Stimulated activated CD4-positive, alpha-beta T cell treated with anti-CD3 and anti-CD28 coated beads, Interleukin-4, amount 100 ng/mL, for 48 hours (primary cell): ENCODE measurements at places on chromosomes 1 and 21.

DNA sequence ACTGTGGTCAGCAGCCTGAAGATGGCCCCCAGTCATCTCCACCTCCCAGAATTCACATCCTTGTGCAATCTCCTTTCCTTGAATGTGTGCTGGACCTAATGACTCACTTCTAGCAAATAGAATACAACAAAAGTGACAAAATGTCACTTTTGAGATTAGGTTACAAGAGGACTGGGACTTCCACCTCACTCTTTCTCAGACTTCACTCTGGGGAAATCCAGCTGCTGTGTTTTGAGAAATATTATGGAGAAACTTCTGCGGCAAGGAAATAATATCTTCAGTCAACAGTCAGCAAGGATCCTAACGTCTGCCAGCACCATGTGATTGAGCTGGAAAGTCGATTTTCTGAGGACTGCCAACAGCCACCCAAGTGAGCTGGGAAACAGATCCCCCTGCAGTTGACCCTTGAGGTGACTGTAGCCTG, 70.5 kb upstream of the GADD45A start:
- no peak for DNase-seq

DNA sequence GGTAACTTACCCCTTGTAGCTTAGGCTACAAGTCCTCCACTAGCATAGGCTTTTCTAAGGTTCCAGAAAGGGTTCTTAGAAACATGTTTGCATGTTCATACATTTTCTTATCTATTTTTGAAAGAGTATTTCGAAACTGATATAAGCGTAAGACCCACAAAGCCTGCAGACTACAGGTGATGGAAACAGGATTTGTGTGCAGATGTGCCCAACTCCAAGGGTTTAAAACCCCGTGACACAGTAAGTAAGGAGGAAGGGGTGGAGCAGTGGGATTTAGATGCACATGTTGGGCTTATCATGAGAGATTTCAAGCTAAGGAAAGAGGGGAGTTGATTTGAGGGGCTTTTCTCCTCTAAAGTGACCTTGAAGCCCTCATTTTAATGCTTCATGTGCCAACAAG, 164.7 kb downstream of the LTN1 start:
- no peak for DNase-seq

DNA sequence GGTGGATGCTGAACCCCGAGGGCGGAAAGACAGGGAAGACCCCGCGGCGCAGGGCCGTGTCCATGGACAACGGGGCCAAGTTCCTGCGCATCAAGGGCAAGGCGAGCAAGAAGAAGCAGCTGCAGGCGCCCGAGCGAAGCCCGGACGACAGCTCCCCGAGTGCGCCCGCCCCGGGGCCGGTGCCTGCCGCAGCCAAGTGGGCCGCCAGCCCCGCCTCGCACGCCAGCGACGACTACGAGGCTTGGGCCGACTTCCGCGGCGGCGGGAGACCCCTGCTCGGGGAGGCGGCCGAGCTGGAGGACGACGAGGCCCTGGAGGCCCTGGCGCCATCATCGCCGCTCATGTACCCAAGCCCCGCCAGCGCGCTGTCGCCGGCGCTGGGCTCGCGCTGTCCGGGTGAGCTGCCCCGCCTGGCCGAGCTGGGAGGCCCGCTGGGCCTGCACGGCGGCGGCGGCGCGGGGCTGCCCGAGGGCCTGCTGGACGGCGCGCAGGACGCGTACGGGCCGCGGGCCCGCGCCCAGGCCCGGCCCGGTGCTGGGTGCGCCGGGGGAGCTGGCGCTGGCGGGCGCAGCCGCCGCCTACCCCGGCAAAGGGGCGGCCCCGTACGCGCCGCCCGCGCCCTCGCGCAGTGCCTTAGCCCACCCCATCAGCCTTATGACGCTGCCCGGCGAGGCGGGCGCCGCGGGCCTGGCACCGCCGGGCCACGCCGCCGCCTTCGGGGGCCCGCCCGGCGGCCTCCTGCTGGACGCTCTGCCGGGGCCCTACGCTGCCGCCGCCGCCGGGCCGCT, 20.7 kb downstream of the FOXO6 start:
- DNase-seq: no peak

DNA sequence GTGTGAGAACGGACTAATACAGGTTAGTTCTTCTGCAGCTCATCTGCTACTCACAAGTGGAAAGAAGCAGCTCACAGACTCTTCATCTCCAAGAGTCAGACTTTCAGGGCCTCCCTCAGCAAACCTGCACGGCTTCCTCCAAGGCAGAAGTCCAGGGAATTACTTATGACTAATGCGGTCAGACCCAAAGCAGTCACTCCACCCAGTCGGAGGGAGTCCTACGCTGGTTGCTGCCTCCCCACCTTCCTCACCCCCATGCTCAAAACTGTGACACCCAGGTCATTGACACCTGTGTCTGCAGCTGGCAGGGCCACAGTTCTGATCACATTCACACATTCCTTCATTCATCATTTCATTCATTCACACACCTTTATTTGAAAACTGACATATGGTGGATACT, 38.4 kb upstream of the PRDM2 start:
- no peak for DNase-seq

GRCh38 chr1:4115191-4115900, 215.3 kb upstream of the C1orf174 start:
- no peak for DNase-seq

DNA sequence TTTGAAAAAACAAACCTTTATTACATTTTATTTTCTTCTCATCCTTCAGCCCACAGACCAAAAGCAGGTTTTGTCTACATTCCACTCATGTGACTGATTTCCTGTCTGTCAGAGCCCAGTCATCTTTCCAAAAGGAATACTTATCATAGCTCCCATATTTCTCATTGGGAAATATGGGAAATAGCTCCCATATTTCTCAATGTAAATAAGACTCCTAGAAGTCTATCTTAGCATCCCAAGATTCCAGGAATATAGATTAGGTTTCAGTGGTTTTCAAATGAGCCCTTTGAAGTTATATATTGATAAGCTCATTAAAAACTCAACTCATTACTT, 19.1 kb upstream of the NRDC start:
- no peak for DNase-seq

- DNase-seq: peak; percentile 65
Measured at GRCh38 chr1:150149271-150150132, at the start of gene PLEKHO1. TSS of gene PLEKHO1 (plus strand) at chr1:150149916. CDS start at chr1:150150258, 342 bp downstream.

GRCh38 chr1:103230061-103230460, 121.7 kb upstream of the COL11A1 start:
- DNase-seq: no peak

- no peak for DNase-seq
Measured at GRCh38 chr1:212970085-212970484, 19.7 kb downstream of the VASH2 start.

DNA sequence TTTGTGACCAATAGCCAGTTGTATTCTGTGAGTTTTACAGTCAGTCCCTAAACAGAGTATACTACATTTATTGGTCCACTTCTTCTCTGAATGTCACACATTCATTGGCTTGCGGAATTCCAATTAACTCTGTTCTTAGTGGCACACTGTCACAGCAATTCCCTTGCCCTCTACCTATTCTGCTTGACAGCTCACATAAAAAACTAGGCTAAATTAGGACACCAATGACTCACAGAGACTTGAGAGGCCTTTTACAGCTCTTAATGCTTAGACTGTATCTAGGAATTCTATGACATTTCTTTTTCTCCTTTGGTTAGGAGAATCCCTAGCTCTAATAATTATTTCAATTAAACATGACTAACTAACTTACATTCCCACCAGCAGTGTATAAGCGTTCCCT, 104.1 kb downstream of the NEGR1 start:
- DNase-seq: no peak

DNA sequence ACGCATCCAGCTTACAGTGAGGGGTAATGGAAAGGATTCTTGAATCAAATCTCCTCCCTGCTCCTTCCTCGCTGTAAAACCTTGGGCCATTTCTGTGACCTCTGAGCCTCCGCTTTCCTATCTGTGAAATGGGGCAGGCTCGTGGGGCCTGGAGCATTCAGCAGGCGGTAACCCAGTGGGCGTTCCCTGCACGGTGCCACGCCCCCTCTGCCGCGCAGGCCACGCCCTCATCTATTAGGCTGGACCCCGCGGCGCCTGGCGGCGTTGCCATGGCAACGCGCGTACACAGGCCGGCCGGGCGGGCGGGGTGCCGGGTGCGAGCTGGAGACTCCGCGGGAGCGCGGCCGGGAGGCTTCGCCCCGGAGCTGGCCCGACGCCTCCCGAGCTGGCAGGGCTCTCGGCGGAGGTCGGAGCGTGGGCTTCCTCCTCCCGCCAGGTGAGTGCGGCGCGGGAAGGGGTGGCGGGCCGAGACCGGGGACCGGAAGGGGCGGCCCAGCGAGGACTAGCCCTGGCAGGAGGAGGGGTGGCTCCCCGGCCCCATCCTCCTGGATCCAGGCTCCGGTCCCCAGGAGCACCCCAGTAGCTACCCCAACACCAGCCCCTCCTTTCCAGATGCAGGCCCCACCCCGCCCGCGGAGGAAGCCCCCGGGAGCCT, at the start of gene FHAD1:
Gene FHAD1, plus strand, starts transcription at position 264 of the 655 bp plus-strand sequence. CDS start 4,562 bp downstream, outside the sequence.
- DNase-seq: peak; percentile 44

- DNase-seq: no peak
Measured at GRCh38 chr1:207282058-207282457, 39.4 kb upstream of the CD55 start.

DNA sequence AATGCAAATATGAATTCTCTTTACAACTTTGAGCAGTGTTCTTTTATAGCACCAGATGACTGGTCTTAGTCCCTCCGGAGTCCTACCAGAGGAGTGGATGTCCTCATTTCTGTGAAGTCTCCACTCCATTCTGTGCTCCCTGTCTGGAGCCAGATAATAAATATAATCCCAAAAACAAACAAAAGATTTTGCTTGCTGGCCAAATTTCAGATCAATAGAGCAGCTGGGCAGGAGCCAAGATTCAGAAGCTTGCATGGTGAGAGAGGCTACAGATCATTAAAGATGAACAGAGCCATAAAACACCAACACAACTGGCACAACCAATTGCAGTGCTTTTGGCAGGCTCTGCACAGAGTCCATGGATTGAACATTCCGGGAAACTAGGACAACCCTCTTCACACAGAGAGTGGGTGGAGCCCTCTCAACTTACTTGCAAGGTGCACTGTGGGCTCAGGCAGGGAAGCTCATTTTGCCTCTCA, 231.5 kb upstream of the SNX7 start:
- no peak for DNase-seq

DNA sequence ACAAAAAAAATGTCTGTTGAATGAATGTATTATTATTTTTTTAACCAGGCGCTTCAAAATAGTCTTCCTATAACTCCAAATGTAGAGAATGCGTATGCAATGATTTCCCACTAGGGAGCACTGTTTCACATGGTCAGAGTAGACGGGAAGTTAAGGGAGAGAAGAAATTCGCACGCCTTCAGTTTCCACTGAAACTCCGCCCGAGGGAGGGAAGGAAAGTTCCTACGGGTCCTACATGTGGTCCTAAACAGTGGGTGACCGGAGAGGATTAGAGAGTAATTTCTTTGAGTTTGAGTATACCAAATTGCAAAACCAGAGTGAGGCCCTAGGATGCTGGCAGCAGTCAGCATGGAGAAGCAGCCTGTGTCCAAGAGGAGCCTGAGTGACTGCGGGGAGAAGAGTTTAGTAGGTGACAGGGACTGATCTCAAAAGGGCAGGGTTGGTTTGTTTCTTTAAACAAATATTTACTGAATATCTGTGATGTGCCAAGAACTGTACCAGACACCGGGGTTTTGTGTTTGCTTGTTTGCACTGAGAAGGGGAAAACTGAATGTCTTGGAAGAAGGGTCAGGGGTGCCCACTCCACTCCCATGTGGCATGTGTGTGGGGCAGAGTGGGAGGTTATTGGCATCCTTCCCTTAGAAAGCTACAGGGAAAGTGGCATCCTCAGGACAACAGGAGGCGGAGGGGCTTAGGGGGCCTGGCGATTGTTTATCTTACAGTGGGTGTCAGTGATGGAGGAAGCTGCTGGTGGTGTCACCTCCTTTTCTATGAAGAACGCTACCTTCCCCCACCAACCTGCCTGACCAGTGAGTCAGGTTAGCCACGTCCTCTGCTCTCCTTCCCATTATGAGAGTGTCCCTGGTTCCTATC, 22.8 kb downstream of the RNU5D-1 start:
- DNase-seq: no peak

DNA sequence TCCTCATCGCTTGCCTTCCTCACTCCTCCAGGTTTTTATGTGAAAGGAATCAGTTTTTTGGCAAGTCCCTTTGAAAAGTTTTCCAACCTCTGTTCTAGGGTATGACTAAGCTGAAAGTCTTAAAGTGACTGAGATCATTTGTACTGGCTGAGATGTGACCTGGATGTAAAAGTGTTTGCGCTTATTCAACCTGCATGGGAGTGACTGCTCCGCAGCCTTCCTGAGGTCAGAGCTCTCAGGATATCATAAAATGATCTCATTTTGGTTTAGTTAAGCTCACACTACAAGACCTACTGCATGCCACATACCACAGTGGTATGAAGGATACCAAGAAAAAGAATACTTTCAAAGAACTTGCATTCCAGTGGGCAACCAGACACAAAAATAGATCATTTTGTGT, 29.8 kb upstream of the TADA1 start:
- DNase-seq: no peak

- DNase-seq: no peak
Measured at GRCh38 chr1:44345187-44345775, 9.8 kb downstream of the ERI3 start.
